ENCODE measurements at places on chromosomes 5 and 9. TPM values are rescaled to one million over a fixed set of nuclear protein-coding genes. Genes with fewer than 3 reads are reported as not detected.

DNA sequence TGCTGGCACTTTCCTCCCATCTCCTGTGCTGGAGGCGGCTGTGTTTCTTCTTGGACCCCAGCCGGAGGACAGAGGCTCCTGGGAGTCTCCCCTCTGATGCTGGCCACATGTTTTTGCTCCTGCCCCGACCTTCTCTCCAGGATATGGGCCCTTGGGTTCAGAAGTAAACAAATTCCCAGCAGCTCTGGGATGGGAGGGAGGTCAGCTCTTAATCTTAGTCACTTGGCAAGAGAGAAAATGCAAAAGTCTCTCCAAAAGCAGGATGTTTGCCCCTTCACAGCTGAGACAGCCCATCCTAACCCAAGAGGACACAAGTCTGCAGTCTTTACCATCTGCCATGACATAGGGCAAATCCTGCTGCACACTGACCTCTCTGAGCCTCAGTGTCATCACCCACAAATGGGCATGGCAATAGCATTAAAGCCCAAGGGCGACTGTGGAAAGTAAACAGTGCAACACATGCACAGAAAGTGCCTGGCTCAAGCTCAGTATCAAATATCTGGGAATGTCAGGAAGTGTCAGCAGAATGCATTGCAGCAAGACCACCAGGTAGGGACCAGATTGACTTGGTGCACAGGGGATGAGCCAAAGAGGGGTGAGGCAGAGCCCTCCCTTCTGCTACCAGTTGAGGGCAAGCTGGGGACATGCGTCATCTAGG lies 117.0 kb upstream of the CXCL14 start:
- no peak for DNase-seq

GRCh38 chr5:148636353-148636752 lies 18.0 kb downstream of the HTR4 start:
- DNase-seq = no peak

GRCh38 chr5:45694255-45694814 lies 1.8 kb downstream of the HCN1 start:
- DNase-seq = no peak

DNA sequence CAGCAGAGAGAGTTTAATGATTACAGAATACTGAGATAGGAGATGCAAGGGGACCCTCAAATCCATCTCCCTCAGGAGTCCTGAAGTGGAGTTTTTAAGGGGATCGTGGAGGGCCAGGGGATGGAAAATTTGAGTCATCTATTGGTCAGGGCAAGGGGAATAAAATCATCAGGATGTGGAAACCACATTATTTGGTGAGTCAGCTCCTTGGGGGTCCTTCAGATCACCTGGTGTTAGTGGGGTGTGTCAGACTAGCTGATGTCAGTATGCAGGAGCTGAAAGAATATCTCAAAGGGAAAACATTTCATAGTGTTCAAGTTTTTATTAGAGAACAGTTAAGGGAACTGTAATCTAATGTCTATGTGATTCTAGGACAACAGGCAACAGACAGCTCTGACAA lies 183.0 kb upstream of the FTMT start:
- no peak for DNase-seq

DNA sequence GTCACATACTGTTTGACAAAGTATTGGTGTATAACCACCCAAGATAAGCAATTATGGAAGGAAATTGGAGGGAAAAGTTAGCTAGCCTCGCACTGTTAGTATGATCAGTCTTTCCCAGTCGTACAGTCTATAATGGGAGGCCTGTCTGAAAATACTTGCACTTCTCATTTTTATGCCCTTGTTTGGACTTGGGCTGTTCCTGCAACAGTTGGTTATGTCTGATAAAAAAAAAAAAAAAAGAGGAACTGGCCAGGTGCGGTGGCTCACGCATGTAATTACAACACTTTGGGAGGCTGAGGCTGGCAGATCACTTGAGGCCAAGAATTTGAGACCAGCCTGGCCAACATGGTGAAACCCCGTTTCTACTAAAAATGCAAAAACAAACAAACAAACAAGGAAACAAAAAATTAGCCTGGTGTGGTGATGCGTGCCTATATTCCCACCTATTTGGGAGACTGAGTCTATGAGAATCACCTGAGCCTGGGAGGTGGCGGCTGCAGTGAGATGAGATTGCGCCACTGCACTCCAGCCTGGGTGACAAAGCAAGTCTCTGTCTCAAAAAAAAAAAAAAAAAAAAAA lies 58.3 kb upstream of the ANKRD33B start:
- DNase-seq = no peak

PCDHB3 gene
- total RNA-seq = 1.4 TPM

RIMOC1 gene
- 15.4 TPM for total RNA-seq

ANKRD18B gene
- total RNA-seq = 0.62 TPM

All from right cardiac atrium (tissue), 5 donors.